Esophagus squamous epithelium (tissue), 5 donors: ENCODE measurements at places on chromosomes 7 and 10. TPM values are rescaled to one million over a fixed set of nuclear protein-coding genes. Genes with fewer than 3 reads are reported as not detected.

The GIMAP2 gene
- 0.72 TPM for total RNA-seq

The NPC1L1 gene
- total RNA-seq = not detected

The GBF1 gene
- 39.0 TPM for total RNA-seq

The ATP6V0A4 gene
- 11.7 TPM for total RNA-seq

The COPS6 gene
- 58.4 TPM for total RNA-seq
